CD8-positive, alpha-beta memory T cell (primary cell): ENCODE measurements at places on chromosomes 3 and 15.

GRCh38 chr3:167918686-167919085 is 177.0 kb downstream of the GOLIM4 start:
- no peak for DNase-seq
- no peaks in the 10 kb centered on the region for H3K4me1 ChIP-seq
- no peak overlapping the region for H3K27ac ChIP-seq
- H3K27me3 ChIP-seq = no peaks in the 10 kb centered on the region
- H3K4me3 ChIP-seq = no peak overlapping the region

GRCh38 chr3:116920826-116921610 is 211.4 kb downstream of the TUSC7 start:
- no peak for DNase-seq
- no peaks in the 10 kb centered on the region for H3K27me3 ChIP-seq
- H3K4me1 ChIP-seq = no peaks in the 10 kb centered on the region
- H3K4me3 ChIP-seq = no peak overlapping the region
- no peaks in the 10 kb centered on the region for H3K36me3 ChIP-seq
- no peak overlapping the region for H3K27ac ChIP-seq

DNA sequence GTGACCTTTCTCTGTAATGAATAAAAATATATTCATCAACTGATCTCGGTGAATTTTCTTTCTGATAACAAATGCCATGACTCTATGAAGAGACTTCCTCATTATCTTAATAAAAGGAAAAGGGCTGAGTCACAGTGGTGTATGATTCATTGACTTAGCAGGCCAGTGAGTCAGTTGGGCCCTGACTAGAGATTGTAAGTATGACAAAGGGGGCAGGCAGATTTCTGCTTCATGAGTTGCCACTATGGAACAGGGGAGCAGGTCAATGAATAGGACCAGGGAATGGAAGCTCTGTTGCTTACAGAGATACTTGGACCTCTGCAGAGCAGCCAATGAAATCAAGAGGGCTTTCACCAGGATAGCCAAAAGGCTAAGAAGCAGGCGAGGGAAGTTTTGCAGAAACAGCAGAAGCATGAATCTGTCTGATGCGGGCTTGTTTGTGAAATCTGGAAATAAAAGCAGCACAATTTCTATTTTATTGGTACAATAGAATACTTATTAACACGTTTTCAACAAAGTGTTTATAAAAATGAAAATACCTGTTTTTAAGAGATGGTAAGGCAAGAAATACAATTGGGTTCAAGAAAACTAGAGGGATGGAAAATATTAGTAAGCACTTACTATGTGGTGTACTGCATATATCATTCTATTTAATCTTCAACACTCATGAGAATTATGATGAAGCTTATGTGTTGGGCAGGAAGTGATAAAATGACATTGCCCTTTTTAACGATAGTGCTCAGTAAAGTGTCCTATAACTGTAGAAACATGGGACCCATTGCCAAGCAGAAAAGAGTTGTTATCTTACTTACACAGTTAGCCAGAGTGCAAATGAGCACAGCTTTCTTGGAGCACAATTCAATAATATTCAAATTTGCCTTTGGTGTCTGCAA is 169.8 kb upstream of the MYRIP start:
- DNase-seq = no peak
- H3K27me3 ChIP-seq = no peaks in the 10 kb centered on the region
- H3K4me3 ChIP-seq = no peak overlapping the region
- no peaks in the 10 kb centered on the region for H3K36me3 ChIP-seq
- no peaks in the 10 kb centered on the region for H3K4me1 ChIP-seq

GRCh38 chr3:178396318-178396717 is 139.9 kb upstream of the KCNMB2 start:
- H3K27ac ChIP-seq = no peak overlapping the region
- no peak overlapping the region for H3K4me3 ChIP-seq
- H3K4me1 ChIP-seq = no peaks in the 10 kb centered on the region
- H3K36me3 ChIP-seq = no peaks in the 10 kb centered on the region
- no peak for DNase-seq
- no peaks in the 10 kb centered on the region for H3K27me3 ChIP-seq

DNA sequence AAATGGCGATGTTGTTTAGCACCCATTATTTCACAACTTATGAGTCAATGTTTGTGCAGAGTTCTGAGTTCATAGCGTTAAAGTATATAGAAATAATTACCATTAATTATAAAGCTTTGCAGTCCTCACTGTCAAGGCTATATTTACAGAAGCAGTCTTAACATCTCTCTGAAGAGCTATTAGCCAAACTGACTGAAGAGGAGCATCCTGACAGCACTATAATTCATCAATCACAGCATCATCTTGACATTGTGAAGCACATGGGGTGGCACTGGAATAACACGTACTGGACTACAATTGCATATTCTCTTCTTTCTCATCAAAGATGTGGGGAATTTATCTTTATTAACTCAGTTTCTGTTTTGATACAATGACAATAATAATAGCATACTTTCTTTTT is 260.6 kb upstream of the MME start:
- H3K36me3 ChIP-seq = no peaks in the 10 kb centered on the region
- H3K27me3 ChIP-seq = no peaks in the 10 kb centered on the region
- DNase-seq = no peak
- no peaks in the 10 kb centered on the region for H3K4me1 ChIP-seq
- H3K27ac ChIP-seq = no peak overlapping the region
- no peak overlapping the region for H3K4me3 ChIP-seq

DNA sequence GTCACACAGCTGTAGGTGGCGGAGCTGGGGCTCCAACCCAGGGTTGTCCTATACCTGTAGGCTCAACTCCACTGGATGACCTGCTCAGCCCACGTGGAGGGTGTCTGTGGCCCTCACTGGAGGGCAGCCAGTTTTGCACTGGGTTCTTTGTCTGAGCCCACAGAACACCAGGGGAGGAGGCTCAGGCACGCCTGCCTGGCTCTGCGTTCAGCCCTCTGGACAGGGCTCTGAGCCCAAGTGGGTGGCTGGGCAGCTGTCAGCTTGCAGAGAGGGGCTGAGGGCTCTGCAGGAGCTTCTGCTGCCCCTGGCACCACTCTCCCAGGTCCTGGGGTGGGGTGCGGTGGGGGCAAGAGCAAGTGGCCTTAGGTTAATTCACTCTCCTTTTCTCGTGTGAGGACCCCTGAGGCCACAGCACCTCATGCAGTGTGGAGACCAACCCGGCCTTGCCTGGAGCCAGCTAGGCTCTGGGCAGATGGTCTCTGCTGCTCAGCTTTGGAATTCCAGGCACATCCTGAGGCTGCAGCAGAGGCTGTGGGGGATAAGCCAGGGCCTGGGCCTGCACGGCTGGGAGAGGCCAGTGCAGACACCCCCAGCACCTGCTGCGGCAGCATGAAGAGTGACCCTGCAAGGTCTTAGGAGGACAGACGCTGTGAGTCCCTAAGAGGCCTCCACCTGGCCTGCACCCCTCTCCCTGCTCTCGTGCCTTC is 23.5 kb downstream of the DUSP7 start:
- H3K27me3 ChIP-seq = no peaks in the 10 kb centered on the region
- no peaks in the 10 kb centered on the region for H3K4me1 ChIP-seq
- DNase-seq = no peak
- H3K36me3 ChIP-seq = no peaks in the 10 kb centered on the region
- H3K4me3 ChIP-seq = no peak overlapping the region

- no peak for DNase-seq
- H3K27ac ChIP-seq = no peak overlapping the region
- H3K4me3 ChIP-seq = no peak overlapping the region
- H3K4me1 ChIP-seq = no peaks in the 10 kb centered on the region
- peaks cover 11% of the 10 kb centered on the region for H3K27me3 ChIP-seq
- no peaks in the 10 kb centered on the region for H3K36me3 ChIP-seq
These were observed 44.0 kb downstream of the RHCG start for GRCh38 chr15:89452330-89452836.

GRCh38 chr3:52299879-52300611 is 12.4 kb downstream of the GLYCTK start:
- no peaks in the 10 kb centered on the region for H3K27me3 ChIP-seq
- no peak for DNase-seq
- no peak overlapping the region for H3K4me3 ChIP-seq
